Thymus (tissue), 14 donors: ENCODE measurements at places on chromosomes 2 and 18. TPM values are rescaled to one million over a fixed set of nuclear protein-coding genes. Genes with fewer than 3 reads are reported as not detected.

DNA sequence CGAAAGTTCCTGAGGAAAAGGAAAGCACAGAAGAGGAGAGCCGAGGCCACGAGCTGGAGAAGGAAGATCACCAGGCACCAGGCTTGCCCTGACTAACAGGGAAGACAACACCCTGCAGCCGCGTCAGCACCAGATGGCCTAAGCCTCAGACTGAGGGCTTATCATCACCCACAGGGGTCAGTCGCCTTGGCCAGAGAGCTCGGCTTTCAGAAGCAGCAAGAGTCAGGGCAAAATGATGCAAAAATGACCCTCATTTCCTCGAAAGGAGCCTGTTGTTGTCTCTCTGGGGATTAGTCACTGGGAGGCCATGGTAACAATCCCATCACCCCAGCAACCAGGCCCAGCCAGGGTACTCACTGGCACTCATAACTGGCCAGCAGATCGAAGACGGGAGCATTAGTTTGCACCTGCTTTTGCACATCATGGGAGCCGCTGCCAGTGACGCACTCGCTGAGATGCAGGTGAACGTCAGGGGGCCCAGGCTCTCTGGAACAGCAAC, 42.7 kb upstream of the ZFP36L2 start:
- H3K36me3 ChIP-seq, result peaks cover 22% of the 10 kb centered on the region
- H3K27ac ChIP-seq, result peak overlapping the region; percentile 47
- DNase-seq, result no peak
- H3K27me3 ChIP-seq, result no peaks in the 10 kb centered on the region
- H3K4me1 ChIP-seq, result no peaks in the 10 kb centered on the region

DNA sequence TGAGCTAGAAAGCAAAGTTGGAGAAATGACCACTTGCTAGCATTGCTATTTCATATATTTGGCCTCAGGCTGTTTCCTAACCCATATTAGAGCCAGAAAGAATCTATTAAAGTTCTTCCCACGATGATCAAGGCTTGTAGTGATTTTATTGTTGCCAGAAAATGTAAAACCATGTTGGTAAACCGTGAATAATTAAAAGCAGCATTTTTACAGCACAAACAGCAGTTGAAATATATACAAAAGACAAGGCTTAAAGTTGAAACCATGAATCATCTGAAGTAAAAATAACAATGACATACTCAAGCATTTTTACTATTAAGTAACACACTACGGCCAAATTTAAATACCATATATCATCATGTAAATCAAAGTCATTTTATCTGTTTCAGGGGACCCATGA, 27.7 kb upstream of the DSC3 start:
- no peak overlapping the region for H3K4me3 ChIP-seq
- no peaks in the 10 kb centered on the region for H3K27me3 ChIP-seq
- no peak for DNase-seq
- H3K27ac ChIP-seq, result no peak overlapping the region
- H3K4me1 ChIP-seq, result no peaks in the 10 kb centered on the region
- no peaks in the 10 kb centered on the region for H3K36me3 ChIP-seq

The TDRD15 gene
- 0.05 TPM for total RNA-seq

The TUBA3E gene
- total RNA-seq, result 0.05 TPM

- no peaks in the 10 kb centered on the region for H3K36me3 ChIP-seq
- no peaks in the 10 kb centered on the region for H3K4me1 ChIP-seq
- H3K27me3 ChIP-seq, result no peaks in the 10 kb centered on the region
These were observed 155.3 kb downstream of the PRKCE start for GRCh38 chr2:45806563-45807358.

GRCh38 chr2:207796585-207797350, 27.1 kb upstream of the FZD5 start:
- H3K36me3 ChIP-seq, result no peaks in the 10 kb centered on the region
- H3K4me3 ChIP-seq, result no peak overlapping the region
- DNase-seq, result no peak
- H3K27ac ChIP-seq, result no peak overlapping the region
- peaks cover 3% of the 10 kb centered on the region for H3K4me1 ChIP-seq

The SCN2A gene
- total RNA-seq, result 0.24 TPM
